Activated CD4-positive, CD25-positive, alpha-beta regulatory T cell treated with anti-CD3 and anti-CD28 coated beads, Interleukin-2, amount 50 U/mL, for 72 hours (primary cell): ENCODE measurements at places on chromosomes 2 and 18.

- no peak for DNase-seq
Measured at GRCh38 chr2:48885841-48886240, 130.3 kb upstream of the LHCGR start.

DNA sequence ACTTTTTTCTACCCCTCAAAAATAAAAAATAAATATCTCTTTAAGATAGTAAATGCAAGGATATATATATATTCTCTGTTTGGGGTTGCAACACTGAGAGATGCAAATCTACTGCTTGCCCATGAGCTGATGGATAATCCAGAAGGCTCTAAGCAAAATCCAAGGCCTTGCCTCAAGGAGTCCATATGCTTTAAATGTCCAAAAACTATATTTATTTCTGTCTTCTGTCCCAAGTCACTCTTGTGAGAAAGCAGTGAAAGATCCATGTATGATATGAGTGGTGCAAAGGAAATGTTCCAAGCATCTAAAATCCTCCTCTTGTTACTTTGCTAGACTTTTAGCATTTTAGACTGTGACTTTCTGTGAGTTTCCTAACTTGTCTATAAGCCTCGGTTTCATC, 92.9 kb upstream of the RNF152 start:
- DNase-seq, result no peak

- DNase-seq, result no peak
Measured at GRCh38 chr18:40670668-40671375, 1284.2 kb upstream of the PIK3C3 start.

GRCh38 chr2:45729753-45730512, 78.5 kb downstream of the PRKCE start:
- no peak for DNase-seq

GRCh38 chr18:36328916-36329315, 31.4 kb downstream of the FHOD3 start:
- DNase-seq, result no peak

- no peak for DNase-seq
Measured at GRCh38 chr2:4258563-4258962, 555.2 kb downstream of the DCDC2C start.

DNA sequence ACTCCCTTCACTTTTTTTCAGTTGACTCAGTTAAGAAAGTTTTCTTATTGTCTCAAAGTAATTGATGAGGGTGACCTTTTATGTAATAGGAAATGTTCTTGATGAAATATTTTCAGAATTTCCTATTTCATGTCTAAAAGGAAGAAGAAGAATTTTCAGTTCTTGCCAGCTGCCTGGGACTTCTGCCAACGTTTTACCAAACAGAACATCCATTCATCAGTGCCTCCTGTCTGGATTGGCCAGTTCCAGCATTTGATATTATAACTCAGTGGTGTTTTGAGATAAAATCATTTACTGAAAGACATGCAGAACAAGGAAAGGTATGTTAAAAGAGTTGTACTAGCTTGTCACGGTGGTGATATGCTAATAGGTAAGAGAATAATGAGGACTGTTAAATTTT, 104.7 kb upstream of the MYO3B start:
- DNase-seq, result no peak
